ENCODE measurements at places on chromosomes 2 and 18. TPM values are rescaled to one million over a fixed set of nuclear protein-coding genes. Genes with fewer than 3 reads are reported as not detected.

The UGT1A6 gene
- total RNA-seq, result not detected

- no peaks in the 10 kb centered on the region for H3K4me1 ChIP-seq
- DNase-seq, result no peak
- no peak overlapping the region for H3K4me3 ChIP-seq
- H3K36me3 ChIP-seq, result no peaks in the 10 kb centered on the region
Measured at GRCh38 chr2:119432851-119433522, 1.3 kb downstream of the TMEM37 start.

DNA sequence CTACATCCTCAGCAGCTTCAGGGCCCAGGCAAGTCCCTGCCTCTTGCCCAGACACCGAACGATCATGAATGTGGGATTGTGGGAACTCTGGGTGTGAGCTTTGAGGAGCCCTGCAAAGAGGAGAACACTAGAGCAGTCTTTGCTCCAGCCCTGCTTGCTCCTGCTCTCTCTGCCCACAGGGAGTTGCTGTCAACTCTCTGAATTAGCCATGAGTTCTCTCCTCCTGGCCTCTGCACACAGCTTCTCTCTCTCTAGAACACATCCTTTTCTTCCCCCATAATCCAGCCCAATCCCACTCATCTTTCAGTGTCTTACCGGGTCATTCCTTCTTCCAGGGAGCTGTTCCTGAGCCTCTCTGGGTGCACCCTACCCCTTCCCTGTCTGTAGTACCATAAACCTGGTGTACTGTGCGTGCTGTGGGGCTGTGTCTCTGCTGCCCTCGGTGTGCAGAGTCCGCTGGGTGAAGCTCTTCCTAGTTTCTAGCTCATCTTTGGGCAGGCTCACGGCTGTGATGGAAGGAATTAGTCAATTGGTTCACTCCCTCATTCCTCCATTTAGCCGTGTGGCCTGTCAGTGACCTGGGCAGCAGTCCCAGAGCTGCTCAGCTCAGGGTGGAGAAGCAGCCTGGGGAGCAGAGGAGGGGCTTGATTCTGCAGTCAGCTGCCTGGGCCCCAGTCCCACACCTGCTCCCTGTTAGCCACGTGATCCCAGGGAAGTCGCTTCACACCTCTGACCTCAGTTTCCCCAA lies 132.9 kb upstream of the HDAC4 start:
- H3K4me1 ChIP-seq, result no peaks in the 10 kb centered on the region
- H3K4me3 ChIP-seq, result no peak overlapping the region
- DNase-seq, result no peak

GRCh38 chr2:123692121-123692520 lies 333.0 kb upstream of the CNTNAP5 start:
- H3K27ac ChIP-seq, result no peak overlapping the region
- no peaks in the 10 kb centered on the region for H3K27me3 ChIP-seq
- no peak overlapping the region for H3K4me3 ChIP-seq

DNA sequence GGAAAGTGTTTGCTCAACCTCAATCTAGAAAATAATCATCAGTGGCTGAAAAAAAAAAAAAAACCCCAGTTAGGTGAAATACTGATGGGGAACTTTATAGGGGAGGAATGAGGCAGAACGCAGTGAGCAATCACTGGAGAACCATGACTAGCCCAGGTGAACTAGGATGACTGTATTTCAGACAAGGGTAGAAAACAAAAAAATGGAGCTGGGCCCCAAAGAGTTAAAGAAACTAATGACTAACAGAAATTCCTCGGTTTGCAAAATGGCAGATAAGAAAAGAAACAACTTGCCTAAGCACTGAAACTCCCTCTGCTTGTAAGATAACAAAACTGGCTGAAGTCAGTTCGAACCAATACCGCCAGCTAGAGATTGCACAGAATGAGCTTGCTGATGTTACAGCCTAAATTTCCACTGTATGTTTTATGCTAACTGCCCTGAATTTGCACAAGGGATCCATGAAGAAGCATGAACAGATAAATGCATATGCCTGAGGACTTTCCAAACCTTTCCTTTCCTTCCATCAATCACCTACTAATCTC lies 245.9 kb downstream of the METTL4 start:
- DNase-seq, result no peak
- H3K27ac ChIP-seq, result no peak overlapping the region
- no peaks in the 10 kb centered on the region for H3K36me3 ChIP-seq
- H3K4me1 ChIP-seq, result no peaks in the 10 kb centered on the region

Measured in naive thymus-derived CD4-positive, alpha-beta T cell (primary cell).